ENCODE measurements at places on chromosomes 5 and 9.
A peak's percentile ranks its signal among the peaks of the same experiment; 100 is the strongest.

DNA sequence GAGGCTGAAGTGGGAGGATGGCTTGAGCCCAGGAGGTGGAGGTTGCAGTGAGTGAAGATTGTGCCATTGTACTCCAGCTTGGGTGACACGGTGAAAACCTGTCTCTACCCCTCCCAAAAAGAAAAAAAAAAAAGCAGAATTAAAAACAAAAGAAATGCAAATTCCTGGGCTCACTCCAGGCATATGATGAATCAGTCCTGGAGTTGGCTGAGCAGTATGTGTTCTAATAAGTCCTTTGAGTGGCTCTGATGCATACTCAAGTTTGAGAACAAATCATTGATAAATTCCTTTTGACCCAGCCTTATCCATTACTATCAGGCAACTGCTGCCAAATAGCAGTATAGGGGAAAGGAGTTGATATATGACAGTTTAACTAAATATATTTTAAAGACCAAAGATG is 28.3 kb downstream of the UHRF2 start:
- DNase-seq: no peak

- DNase-seq: no peak
These were observed 65.1 kb downstream of the PLPPR1 start for GRCh38 chr9:101093620-101094019.

DNA sequence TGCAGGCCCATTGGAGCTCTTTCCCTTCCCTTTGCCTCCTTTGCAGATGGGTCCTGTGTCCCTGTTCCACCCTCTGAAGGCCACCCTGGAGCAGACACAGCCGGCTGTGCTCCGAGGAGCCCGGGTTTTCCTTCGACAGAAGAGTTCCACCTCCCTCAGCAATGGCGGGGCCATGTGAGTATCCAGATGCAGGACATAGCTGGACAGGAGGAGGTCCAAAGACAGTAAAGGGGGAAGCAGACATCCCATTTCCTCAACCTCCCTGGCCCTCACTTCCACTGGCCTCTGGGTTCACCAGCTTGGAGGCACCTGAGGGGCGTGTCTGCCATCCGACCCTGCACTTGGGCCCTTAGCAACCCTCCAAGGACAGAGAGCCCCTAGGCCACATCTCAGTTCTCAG is 237.9 kb downstream of the CACNA1B start:
- DNase-seq: no peak

- no peak for DNase-seq
These were observed 1677.3 kb upstream of the CDH6 start for GRCh38 chr5:29516224-29516623.

DNA sequence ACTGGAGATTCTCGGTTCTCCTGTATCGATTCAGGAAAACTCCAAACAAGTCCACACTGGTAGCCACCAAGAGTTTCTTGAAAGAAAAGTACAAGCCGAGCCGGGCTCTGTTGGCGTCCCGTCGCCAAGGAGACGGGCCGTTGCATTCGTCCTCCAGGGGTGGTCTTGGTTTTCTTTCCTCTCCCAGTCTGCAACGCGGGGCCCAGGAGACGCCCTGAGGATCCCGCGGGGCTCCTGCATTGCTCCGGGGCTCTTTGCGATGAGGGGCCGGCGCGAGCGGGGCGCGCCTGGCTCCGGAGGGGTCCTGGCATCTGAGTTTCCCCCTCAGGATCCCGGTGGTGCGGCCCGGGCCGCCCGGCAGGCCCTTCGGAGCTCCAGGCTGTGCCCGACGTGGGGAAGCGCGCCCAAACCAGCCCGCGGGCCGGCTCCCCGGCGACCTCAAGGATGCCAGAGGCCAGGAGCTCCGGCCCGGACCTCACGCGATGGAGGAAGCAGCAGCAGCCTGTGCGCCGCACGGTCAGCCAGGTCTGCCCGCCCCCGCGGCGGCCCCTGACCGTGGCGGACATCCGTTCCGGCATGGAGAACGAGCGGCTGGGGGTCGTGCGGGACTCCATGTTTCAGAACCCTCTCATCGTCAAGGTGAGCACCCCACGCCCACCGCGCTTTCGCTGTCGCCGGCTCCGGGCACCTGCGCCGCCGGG is at the start of gene CFAP77:
Gene CFAP77 (plus strand): TSS at position 384 of the 701 bp plus-strand sequence. CDS start 61 bp downstream, at position 445.
- peak; percentile 22 for DNase-seq

GRCh38 chr9:1273859-1274258 is 223.7 kb downstream of the DMRT2 start:
- no peak for DNase-seq

DNA sequence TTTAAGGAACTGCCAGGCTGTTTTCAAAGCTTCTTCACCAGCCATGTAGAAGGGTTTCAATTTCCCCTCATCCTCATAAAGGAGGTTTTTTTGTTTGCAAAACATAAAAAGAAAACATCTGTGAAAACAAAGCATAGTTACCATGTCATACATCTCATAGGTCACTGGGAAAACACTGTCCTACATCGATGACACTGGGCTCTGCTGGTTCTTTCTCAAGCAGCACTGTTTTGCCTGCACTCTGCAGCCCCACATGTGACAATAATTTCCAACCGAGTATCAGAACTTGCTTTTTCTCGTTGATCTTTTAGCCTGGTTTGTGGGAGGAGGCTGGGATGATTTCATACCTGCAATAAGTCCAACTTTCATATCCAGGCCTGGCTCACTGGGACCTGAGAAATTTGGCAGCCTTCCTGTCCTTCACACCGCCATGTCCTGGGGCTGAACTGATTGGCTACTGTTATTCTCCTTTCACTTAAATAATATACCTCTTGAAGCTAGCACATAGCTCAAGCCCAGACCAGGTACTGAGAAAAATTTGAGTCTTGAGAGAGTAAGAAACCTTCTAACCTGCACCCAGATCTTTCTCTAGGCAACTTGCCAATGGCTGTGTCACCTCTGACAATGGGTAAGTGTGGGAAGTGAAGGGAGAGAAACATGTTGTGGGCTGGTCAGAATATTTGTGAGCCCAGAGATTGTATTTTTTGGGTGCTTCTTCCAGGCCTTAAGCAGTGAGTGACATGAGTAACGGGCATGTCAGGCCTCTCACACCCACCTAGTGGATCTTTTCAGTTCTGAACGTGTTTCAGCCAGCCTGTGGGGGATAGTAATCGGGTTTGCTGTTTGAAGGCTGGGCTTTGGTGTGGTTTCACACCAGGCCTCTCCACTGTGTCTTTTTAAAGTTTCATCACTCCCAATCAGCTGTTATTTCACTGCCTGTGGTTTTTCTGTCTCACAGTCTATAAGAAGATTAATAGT is 502.8 kb downstream of the NTRK2 start:
- DNase-seq: no peak

DNA sequence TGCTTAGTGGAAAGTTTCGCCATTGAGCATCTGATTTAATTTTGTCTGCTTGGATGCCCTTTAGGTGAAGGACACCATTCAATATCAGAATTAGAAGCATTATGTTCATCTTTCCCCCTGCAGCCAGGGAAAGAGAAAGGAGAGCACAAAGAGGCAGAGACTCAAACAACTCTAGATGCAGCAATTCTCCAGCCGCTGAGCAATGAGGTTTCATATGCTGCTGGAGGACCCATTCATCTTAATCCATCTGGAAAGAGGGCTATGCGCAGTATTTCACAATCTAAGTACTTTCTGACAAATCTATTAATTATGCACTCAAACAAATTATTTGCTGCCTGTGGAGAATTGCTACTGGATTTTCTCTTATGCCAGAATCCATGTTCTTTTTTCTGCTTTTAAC is 527.0 kb upstream of the TUSC1 start:
- no peak for DNase-seq

- no peak for DNase-seq
These were observed 511.3 kb downstream of the TLR4 start for GRCh38 chr9:118215549-118215948.

DNA sequence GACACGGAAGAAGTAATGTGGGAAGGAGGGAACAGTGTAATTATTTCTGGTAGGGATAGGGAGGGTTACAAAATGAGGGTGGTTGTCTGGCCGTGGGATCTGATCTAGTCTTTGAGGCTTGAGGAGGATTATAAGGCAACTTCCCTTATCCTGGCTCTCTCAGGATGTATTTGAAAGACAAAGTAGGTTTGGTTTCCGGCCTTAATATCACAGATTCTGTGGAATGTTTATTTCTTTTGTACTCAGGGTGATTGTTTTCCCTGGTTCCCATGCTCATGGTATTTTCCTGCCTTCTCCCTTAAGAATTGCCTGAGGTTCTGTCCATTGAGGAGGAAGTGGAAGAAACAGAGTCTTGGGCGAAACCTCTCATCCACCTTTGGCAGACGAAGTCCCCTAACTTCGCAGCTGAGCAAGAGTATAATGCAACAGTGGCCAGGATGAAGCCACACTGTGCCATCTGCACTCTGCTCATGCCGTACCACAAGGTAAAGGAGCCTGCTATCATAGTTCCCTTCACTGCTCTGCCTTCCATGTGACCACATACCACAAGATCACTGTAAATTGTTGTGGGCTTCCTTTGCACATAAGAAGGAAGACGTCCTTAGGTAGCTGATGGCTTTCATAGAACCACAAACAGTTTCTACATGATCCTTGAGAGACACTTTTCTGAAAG is 253.8 kb downstream of the KDM4C start:
- DNase-seq: no peak

- no peak for DNase-seq
These were observed 731.5 kb downstream of the TLE1 start for GRCh38 chr9:80957801-80958200.

GRCh38 chr5:177490311-177490991 is 7.0 kb downstream of the PDLIM7 start:
- DNase-seq: no peak

DNA sequence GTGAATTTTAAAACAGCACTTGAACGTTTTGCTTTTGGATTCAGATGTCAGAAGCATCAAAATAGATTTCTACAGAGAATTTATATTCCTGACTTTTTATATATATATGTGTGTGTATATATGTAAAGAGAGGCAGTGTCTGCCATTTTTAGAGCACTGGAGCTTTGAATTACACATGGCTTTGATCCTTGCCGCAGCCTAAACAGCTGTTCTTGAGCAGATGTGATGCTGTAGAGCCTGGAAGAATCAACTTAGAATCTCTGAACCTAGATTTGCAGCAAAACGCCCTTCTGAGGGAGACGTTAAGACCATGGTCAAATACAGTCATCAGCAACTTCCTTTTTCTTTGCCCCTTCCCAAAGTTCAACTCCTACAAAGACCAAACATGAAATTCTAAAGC is 21.7 kb upstream of the C5orf47 start:
- no peak for DNase-seq

GRCh38 chr9:9538766-9539165 is 1074.0 kb downstream of the PTPRD start:
- DNase-seq: no peak

GRCh38 chr5:151660616-151661495 is 25.9 kb downstream of the SPARC start:
- no peak for DNase-seq

DNA sequence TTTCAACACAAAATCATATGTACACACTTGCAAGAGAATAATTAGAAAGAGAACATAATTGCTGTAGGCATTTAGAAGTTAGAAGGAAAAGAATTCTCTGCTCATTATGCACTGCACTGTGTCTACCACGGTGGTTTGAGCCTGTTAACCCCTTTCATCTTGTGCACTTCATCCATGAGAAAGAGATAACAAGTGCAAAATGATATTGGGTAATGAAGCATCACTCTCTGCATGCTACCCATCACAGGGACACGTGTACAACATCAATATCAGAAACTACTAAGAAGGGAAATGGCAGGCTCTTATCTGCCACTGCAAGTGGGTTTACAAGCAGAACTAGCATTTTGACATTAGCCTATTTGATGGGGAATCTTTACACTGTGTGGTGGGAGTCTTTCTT is 202.6 kb downstream of the CDH12 start:
- no peak for DNase-seq

- no peak for DNase-seq
These were observed 720.7 kb upstream of the CTNND2 start for GRCh38 chr5:12624776-12625560.

GRCh38 chr5:6592601-6593000 is 40.2 kb downstream of the NSUN2 start:
- DNase-seq: peak; percentile 44

DNA sequence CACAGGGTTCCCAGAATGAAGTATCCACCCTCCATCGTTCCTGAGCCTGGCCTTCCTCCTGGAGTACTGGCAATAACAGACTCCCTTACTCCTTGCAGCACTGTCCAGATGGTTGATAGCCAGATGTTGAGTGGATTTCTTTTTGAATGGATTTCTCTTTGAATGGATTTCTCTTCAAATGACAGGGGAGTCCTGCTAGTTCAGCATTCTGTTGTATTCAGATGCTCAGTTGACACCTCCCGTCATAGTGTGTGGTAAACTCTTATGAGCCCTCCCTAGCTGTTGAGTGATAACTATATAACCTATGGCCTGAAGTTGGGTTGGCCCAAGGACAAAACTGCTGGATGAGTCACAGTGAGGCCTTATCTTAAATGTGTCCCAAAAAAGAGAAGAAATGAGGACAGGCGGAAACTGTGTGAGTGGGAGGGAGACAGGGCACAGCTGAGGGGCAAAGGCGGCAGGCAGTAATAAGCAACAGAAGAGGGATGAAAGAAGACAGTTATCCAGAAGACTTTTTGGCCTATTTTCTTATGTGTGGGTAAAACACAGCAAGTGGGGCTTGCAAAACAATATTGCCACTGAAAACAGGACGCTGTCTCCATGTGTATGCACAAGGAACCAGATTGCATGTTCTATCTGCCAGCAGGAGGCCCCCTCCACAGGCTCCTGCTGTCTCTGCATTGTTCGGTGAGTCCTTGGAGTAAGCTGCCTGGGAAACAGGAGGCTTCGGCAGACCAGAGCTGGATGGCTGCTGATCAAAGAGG is 209.5 kb upstream of the S1PR3 start:
- DNase-seq: peak; percentile 63

DNA sequence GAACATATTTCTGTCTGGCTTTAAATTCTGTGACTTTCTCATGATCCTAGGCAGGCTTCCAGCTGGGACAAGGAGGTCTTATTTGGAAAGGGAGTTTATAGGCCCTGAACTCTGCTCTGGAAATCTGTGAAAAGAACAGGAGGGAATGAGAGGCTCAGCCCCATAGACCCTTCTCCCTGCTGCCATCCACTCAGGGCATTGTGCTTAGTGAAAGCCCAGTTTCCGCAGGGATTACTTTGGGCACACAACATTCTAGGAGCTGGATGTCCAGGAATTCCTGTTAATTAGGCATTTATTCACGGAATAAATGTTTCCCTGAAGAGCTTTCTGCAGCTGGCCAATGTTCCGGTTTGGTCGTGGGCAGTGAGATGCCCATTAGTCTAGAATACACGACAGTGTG is 32.7 kb upstream of the COL15A1 start:
- DNase-seq: no peak

DNA sequence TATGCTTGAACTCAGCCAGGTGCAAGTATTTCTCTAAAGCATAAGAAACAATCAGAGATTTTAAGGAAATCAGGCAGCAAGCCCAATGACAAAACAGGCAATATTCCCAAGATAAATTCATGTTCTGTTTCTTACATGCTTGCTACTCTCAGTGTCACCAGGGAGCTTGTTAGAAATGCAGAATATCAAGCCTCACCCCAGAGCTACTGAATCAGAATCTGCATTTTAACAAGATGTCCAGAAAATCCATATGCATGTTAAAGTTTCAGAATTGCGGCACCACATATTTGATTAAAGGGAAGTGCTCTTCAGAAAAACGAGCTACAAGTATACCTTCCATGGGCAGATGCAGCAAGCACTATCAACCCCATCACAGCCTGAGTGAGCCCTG is 54.4 kb downstream of the MFAP3 start:
- no peak for DNase-seq
